ENCODE measurements at places on chromosomes 11 and 22.

DNA sequence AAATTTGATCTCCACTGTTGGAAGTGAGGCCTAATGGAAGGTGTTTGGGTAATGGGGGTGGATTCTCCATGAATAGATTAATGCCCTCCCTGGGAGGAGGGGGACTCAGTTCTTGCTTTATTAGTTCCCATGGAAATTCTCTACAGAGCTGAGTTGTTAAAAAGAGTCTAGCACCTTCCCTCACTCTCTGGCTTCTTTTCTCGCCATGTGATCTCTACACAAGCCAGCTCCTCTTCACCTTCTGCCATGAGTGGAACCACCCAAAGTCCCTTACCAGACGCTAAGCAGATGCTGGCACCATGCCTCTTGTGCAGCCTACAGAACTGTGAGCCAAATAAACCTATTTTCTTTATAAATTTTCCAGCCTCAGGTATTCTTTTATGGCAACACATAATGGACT is 465.8 kb upstream of the ANO5 start:
- no peak for DNase-seq

- DNase-seq: no peak
Measured at GRCh38 chr22:42310291-42311015, 40.0 kb upstream of the TCF20 start.

GRCh38 chr11:70410276-70411205 is 12.2 kb downstream of the CTTN start:
- no peak for DNase-seq

DNA sequence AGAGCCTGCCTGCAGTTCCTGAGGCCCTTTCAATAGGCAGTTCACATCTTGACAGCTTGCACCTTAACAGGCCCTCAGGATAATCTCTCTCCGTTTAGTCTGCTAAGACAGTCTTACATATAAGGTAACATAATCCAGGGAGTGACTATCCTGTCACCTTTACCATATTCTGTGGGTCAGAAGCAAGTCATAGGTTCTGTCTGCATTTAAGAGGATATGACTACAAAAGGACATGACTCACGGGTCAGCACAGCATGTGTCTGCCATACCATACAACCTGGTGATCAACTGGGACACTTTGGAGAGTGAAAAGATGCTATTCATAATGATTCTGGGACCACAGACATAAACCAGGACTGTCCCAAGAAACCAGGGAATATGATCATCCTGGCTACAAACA is 611.1 kb downstream of the SOX6 start:
- no peak for DNase-seq

DNA sequence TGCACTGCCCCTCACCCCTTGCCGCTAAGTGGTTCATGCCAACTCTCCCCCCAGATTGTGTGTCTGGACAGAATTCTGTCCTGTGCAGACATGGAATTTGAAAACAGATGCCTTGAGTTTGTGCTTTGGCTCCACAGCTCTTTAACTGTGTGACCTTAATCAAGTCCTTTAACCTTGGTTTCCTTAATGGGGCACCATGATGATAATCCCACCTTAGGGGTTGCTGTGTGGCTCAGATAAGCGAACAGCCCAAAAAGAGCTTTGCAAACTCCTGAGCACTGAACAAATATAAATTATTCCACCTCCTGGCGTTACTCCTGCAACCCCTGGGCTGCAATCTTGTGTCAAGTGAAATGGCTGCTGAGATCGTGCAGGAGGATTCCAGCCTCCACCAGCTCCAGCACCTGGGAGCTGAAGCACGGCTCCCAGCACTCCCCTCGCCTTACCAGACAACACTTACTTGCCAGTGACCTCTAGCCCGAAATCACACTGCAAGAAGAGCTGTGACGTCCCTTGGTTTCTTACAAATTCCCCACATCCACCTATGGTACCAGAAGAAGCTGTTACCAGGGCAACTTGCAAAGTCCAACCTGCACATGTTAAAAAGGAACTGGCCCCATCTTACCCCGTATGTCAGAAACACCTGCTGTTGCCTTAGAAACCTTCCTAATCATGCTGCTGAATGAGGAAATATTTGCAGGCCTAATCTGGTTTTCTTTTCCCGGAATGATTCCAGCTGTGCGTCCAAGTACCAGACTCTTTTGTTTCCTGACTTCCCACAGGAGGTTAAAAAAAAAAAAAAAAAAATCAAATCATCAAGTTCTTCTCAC is 13.2 kb downstream of the VPS37C start:
- no peak for DNase-seq

DNA sequence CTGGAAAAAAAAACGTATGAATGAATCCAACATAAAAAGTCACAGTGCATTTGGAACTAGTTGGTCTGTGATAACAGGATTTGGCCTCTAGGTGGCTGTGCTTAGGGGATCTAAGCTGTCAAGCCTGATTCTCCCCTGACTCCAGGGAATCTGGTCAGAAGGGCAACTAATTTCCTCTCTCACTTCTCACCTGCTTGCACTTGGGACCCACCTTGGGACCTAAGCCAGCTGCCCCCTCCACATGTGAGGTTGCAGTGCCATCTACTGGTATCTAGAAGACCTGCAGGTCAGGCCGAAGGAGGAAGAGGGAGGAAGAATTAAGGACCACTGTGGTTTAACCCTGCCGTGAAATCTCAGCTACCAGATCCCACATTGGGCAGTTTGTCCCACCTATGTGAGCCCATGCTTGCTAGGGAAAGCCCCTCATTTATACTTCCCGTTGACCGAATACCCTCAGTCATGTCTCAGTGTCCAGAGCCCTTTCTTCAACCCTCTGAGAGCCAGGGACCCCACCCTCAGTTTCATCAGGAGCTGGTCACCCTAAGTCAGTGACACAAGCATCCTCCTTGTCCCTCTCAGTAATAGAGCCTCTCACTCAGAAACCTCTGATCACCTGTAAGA is 33.2 kb upstream of the CAVIN3 start:
- peak; percentile 67 for DNase-seq

DNA sequence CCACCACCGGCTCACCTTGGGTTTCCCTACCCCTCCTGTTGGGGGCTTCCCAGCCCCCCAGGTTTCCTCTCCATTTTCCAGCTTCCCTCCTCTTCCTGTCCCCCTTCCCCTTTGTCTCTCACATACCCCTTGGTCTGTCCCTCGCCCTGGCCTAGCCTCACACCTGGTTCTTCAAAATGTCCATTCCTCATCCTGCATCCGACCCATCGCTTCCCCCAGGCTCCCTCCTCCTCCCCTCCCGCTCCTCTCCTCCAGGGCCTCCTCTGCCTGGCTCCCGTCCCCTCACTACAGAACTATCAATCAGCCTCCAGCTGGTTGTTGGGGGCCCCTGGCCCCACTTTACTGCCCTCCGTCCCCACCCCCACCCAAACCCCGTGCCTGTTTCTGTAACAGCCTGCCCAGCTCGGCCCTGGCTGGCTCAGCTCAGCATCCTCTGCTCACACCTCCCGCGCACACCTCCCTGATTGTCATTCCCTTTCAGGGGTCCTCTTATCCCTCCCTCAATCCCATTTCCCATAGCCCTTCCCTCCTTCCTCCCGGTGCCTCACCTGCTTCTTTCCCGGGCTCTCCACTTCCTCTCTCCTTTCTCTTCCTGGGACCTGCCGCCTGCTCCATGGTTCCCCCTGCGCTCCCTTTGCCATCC is 1.2 kb downstream of the CNIH2 start:
- no peak for DNase-seq

DNA sequence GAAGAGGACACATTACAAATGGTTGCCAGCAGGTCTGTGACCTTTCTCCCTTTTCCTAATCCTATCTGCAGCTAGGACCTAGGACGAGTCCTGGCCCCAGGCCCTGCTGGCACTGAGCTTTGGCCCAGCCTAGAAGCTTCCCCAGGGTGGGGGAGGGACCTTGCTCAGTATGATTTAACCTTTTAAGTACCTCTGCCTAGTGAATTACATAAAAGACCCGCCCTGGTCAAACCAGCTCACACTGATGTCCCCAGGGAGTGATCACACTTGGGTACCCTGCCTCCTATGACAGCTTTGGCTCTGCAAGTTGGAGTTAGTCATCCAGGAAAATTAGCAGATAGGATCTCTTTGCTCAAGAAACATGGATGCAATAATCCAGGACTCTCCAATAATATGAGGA is 21.9 kb downstream of the ASCC2 start:
- DNase-seq: peak; percentile 23

- no peak for DNase-seq
Measured at GRCh38 chr22:28894807-28895206, 11.4 kb downstream of the ZNRF3 start.

DNA sequence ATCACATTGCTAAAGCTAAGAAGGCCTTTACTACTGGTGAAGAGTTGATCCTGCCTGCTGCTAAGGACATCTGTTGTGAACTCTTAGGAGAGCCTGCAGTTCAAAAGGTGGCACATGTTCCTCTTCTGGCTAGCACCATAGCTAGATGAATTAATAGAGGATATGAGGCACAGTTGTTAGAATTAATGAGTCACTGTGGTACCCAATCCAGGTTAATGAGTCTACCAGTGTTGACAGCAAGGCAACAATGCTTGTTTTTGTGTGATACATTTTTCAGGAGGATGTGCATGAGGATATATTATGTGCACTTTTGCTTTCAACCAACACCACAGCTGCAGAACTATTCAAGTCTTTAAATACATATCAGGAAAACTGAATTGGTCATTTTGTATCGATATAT is 12.0 kb downstream of the C11orf58 start:
- no peak for DNase-seq

- DNase-seq: no peak
Measured at GRCh38 chr11:66789097-66789890, 53.9 kb upstream of the RCE1 start.

DNA sequence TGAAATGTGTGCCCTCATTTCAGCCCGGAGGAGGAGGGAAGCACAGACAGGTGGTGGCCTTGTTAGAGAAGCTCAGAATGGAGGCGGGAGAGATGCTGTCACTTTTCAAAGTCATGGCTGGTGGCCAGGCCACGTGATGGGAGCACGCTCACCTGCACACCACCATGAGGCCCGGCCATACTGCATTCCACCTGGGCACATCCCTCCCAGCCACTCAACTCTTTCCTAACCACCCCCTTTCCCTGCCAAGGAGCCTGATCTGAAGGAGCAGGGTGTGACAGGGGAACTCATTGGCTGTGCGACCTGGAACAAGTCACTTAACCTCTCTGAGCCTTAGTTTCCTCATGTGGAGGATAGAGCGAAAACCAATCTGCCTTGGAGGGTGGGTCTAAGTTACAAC is 364.5 kb downstream of the CTTN start:
- no peak for DNase-seq

- no peak for DNase-seq
Measured at GRCh38 chr11:122424636-122425035, 230.9 kb upstream of the UBASH3B start.

GRCh38 chr11:82906931-82907330 is 5.4 kb downstream of the DDIAS start:
- no peak for DNase-seq

DNA sequence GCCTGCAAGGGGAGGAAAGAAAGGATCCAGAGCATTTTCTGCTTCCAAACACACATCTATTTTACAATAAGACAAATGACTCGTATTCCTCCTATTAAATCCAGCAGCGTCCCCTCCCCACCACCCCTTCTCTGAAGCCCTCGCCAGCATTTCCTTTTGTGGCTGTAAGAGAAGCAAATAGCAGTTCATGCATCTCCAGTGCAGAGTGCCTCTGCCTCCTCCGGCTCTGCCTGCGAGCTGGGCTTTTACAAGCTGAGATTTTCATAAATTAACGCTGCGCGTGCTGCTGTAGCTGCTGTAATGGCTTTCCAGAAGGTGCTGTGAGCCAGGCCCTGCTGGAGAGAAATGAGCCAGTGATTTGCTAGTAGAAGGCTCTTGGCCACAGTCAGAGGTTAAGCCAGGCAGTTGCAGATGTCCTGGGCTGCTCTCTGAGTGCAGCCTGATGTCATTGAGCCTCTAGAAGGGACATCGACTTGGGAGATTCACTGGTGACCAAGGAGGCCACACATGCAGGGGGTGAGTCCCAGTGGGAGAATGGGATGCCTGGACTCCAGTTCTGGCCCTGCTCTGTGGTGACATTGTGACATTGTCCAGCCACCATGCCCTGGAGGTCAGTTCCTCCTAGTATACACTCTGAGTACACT is 134.5 kb upstream of the NAV2 start:
- DNase-seq: peak; percentile 64

DNA sequence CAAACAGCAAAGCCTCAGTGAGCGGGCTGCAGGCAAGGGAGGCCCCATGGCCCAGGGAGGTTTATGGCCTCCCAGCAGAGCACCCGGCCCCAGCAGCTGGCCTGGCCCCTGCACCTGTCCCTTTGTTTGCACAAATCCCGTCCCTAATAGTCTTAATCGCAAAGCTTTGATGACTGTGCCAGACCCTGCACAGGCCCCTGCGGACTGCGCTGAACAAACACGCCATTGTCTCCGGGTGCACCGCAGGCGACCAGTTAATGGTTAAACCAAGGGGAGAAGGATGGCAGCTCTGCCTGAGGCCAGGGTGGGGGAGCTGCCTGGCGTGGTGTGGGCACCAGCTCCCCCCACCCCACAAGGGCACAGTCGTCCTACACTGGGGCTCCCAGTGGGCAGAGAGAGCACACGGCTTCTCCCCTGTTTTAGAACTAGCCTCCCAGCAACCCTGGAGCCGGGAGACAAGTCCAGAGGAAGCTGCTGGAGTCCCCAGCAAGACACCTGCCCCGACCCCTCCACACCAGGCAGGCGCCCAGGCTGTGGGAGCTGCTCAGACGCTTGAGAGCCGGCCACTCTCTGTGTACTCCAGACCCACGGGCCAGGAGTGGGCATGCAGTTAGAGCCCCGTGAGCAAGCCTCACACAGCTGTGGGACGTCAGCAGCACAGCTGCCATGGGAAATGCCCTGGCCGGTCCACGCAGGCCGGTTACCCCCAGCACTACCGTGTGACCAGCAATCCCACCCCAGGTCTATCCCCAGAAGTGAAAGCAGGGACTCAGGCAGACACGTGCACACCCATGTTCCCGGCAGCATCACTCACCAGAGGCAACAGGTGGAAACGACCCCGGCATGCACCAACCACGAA is 39.7 kb upstream of the TH start:
- DNase-seq: no peak

GRCh38 chr11:63518548-63518947 is 12.7 kb downstream of the LGALS12 start:
- DNase-seq: peak; percentile 10

GRCh38 chr11:122486793-122487495 is 168.6 kb upstream of the UBASH3B start:
- peak; percentile 19 for DNase-seq

All from AG20443 (cell line).